T-cell (primary cell): ENCODE measurements at places on chromosomes 5 and 9.

GRCh38 chr5:9302218-9302617 is 243.7 kb downstream of the SEMA5A start:
- no peak for DNase-seq

GRCh38 chr5:38445374-38446028 is 110.9 kb downstream of the LIFR start:
- DNase-seq = no peak

DNA sequence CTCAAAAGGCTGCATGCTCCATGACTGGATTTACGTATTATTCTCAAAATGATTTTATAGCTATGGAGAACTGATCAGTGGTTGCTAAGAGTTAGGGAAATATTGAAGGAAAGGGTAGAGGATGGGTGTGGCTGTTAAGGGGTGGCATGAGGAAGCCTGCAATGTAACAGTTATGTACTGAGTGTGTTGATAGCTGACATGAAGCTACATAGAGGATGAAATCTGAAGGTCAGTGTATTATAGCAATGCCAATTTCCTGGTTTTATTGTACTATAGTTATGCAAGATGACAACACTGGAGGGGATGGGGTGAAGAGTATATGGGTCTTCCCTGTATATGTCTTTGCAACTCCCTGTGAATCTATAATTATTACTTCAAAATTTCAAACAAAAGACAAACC is 51.0 kb downstream of the TMEM245 start:
- no peak for DNase-seq

DNA sequence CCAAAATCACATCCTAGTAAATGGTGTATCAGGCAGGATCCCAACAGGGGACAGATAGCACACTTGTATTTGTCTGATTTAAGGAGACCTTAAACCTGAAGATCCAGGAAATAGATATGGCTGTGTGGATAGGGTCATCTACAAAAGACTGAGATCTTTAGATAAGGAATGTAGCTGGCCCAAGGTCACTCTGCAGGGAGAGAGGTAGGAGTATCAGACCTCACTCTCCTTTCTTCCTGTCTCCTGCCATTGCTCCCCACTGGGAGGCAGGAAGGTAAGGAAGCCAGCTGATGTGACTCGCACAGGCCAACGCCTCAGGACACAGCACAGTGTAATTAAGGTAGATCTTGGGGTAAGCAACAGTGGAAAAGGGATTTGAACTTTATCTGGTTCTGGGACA is 85.8 kb downstream of the PLPPR1 start:
- no peak for DNase-seq

DNA sequence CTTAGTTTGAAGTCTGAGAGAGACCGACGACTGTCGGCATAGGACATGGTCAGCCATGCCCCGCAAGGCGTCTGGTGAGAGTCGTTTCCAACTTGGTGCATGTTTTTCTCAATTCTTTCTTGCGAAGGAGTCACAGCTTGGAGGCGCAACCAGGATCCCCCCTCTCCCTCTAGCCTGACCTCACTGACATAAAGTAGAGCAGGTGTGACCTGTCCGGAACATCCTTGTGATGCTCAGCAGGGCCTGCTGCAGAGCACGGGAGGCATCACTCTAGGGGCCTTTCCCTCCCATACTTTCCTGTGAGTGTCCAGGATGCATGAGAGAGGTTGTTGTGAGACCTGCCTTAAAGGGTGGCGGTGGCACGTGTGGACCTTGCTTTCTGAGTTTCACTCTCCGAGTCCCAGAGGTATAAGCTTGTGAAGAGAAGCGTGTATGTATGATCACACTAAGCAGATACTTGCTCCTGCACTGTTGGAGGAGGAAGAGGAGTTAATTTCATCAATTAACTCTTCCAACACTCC is 5.0 kb downstream of the TENT4A start:
- no peak for DNase-seq

DNA sequence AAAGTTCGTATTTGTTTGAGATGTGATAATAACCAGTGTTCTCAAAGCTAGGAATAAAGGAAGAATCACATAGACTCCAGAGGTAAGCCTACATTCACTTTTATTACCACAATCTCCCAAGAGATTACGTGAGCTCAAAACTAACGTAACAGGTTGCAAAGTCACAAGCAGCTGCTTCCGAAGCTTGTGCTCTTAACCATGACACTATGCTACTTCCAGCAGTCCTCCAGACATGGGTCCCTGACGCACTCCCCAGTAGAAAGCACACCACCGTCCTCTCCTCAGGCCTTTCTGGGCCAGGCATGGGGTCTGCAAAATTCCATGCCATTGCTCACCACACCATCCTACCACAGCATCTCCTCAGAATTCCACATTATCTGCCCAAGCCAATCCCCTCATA is 84.6 kb downstream of the PAX5 start:
- no peak for DNase-seq

- no peak for DNase-seq
Observed at GRCh38 chr9:7169717-7170389, 412.1 kb downstream of the KDM4C start.

DNA sequence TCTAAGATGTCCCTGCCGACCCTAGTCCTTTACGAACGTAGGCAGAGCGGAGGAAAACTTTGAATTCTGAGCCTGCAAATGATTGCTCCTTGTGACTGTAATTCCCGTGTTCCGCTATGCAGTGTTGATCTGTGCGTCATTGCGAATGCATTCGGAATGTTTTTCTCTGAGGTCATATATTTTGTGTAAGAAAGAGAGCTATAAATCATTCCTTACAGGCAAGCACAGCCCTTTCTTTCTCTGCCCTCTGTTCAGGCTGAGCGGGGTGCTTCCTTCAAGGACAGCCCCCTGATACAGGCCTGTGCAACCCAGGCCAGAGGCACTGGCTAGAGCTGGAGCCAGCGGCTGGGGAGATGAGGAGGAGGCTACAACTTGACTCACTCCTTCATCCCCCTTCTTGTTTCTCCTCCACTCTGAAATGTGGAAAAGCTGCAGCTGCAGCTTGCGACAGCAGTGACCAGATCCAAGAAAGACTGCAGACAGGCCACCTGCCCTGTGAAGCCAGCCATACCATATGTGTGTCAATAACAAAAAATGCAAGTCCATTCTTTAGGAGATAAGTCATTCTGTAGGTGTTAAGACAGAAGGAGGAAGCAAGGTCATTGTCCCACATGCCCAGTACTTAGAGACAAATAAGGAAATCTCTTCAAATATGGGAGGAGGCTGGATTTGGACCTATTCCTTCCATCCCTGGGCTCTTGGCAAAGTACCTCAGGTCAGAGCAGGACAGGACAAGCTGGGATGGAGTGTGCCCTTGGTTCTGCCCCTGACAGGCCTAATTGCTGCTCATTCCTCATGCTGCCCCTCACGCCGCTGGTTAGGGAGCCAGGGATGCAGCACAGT is 345.7 kb upstream of the WWC1 start:
- no peak for DNase-seq

DNA sequence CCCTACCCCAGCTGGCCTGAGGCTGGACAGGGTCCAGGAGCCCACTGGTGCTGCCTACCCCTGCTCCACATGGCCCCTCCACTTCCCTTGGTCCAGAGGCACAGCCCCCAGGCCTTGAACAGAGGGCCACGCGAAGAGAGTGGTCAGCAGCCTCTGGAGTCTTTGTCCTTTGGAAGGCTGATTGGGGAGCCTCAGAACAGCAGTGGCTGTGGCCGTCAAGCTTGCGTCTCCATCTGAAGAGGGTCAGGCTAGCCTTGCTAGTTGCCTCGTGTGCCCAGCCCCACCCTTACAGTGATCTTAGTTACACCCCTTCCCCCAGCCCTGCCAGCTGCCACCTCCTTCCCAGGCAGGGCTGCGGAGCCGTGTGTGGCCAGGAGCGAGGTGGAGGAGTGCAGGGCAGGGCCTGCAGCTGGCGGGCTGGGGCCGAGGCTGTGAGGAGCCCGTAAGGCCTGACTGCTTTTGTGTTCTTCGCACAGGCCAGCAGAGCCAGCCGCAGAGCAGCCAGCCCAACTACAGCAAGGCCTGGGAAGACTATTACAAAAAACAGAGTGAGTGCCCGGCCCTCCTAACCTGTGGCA is 30.1 kb upstream of the PRDM12 start:
- no peak for DNase-seq

GRCh38 chr9:3256571-3257330 is 269.1 kb downstream of the RFX3 start:
- no peak for DNase-seq

DNA sequence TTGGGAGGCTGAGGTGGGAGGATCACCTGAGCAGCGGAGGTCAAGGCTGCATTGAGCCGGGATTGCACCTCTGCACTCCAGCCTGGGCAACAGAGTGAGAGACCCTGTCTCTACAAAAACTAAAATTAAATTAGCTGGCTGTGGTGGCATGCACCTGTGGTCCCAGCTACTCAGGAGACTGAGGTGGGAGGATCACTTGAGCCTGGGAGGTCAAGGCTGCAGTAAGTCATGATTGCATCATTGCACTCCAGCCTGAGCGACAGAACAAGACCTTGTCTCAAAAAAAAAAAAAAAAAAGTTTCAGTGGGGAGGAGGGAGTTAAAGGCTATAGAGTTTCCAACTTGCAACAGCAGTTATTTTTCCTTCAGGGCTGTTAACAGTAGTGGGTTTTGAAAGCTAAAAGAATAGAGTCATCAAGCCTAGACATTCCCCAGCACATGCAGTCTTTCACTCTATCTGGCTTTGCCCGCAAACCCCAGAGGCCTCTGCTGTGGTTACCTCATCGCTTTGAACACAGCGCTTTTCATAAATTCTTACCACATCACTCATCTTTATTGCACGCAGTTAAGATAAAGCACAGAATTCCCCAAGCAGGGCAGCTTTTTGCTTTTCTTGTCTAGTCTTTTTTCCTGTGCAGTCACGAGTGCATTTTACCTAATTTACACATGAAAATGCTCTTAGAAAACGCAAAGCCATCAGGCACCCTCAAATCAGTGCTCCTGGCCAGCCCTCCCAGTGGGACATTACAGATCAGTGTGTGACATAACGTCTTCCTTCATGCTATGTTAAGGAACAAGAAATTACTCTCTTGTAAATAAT is 8.7 kb upstream of the SLC2A8 start:
- peak; percentile 85 for DNase-seq

- peak; percentile 0 for DNase-seq
Observed at GRCh38 chr9:86723346-86723745, 224.0 kb downstream of the GAS1 start.

DNA sequence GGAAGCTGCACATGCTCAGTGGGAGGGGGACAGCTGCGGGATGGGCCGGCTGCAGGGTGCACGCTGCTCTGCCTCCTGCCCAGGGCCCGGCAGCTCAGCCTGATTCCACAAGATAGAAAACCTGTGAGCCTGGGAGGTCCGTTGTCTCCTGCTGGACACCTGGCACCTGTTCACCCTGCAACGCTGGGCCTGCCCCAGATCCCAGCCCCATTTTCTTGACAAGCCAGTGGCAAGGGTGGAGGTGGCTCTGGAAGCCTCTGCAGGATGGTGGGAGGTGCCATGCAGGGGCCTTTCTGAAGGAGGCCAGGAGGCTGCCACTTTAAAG is 68.1 kb upstream of the RNF130 start:
- no peak for DNase-seq

GRCh38 chr5:169343766-169344165 is 42.8 kb upstream of the SLIT3 start:
- DNase-seq = no peak

DNA sequence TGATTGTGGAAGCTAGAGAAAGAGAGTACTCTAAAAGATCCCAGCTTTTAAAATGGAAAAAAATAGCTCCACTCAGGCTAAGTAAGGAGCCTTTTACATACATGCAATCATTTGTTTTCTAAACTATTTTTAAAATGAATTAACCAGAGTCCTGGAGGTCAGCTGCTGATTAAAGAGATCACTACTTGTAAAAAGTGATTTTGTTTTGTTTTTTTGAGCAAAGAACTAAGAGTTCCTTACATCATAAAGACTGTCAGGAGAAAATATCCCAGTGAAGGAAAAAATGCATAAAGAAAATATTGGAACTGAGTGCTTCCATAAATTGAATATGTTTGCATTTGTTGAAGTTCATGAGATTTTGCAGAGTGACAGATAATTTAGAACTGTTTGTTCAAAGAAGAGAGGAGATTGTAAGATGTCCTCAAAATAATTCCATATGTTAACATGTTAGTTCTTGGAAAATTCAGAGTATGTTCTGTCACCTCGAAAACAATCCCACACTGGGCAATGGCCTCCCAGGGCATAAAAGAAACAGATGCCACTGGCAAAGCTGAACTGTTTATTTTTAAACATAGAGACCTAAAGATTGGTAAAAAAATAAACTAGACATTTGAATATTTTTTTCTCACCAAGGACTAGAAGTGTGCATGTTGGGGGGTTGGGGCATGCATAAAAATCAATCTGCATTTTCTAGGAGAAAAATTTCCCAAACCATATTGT is 264.7 kb downstream of the NPR3 start:
- no peak for DNase-seq

GRCh38 chr5:35922468-35922867 is 16.0 kb downstream of the CAPSL start:
- no peak for DNase-seq

DNA sequence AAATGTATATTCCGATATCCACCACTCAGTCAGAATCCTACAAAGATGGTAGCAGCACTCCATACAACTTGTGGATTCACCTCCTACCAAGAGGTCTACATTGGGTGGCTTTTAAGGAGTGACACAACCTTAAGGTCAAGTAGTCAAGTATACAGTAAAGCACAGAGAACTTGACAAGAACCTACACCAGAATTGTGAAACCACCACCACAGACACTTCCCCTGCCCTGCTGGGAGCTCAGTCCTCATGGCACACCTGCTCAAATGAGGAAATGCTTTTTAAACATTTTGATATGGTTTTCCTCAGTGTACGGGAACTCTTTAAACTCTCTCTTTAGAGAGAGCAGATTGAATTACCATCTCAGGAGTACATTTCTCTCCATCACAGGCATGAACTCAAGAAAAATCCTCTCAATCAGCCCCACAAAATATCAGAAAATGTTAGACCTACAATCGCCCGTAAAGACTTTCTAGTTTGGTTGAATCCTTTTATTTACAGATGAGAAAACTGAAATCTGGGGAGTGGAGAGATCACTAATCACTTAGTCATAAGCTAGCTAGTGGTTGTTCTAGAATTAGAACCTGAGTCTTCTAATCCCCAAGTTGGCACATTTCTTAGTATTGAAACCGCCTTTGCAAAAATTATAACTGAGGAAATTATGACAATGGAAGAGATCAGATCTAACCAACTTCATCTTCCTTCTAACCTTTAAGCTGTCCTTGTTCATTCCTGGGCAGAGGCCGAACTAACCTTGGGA is 38.5 kb upstream of the NR4A3 start:
- DNase-seq = no peak
